ENCODE measurements at places on chromosomes 7 and 10. TPM values are rescaled to one million over a fixed set of nuclear protein-coding genes. Genes with fewer than 3 reads are reported as not detected.
A peak's percentile ranks its signal among the peaks of the same experiment; 100 is the strongest.

DNA sequence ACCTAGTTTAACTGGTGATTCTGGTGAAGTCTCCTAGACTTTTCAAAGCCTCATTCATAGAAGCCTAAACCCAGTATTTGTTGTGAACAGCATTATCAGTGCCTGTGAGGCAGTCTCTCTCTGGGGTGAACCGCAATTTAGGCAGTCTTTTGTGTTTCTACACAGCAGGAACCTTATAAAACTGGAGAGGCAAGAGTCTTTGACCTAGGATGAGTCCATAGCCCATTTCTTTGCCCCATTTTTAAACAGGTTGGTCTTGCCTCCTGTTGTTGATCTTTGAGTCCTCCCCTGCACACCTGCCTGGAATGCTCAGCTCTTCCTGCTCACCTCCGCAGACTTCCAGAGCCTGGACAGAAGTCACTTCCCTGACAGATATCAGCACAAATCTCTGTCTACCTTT lies 51.2 kb upstream of the NRP1 start:
- DNase-seq = no peak

The SEMA3D gene
- 10.8 TPM for total RNA-seq

DNA sequence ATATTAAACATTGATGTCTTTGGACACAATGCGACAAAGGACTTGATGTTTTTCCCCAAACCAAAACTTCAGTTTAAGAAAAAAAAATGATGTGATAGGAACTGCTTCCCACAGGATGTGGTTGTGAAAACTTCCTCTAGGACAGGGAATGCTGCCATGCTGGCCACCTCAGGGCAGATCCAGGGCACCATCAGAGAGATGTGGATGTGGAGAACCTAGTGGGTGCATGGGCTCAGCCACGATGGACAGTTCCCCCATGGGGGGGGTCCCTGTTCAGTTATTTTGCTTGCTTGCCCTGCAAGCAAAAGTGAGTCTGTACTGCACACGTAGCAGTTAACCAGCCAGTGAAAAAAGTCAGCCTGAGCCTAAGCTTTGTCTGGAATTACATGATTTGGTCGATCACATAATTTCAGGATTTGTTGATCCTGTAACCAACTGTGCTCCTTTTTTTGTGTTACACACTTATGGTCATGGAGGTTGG lies 36.3 kb downstream of the LAMB4 start:
- DNase-seq = no peak

The ELN gene
- 15.6 TPM for total RNA-seq

- DNase-seq = no peak
Measured at GRCh38 chr7:103972779-103973434, 16.6 kb downstream of the RELN start.

- peak; percentile 52 for DNase-seq
Measured at GRCh38 chr7:87220734-87221215, 1.2 kb upstream of the TMEM243 start.

DNA sequence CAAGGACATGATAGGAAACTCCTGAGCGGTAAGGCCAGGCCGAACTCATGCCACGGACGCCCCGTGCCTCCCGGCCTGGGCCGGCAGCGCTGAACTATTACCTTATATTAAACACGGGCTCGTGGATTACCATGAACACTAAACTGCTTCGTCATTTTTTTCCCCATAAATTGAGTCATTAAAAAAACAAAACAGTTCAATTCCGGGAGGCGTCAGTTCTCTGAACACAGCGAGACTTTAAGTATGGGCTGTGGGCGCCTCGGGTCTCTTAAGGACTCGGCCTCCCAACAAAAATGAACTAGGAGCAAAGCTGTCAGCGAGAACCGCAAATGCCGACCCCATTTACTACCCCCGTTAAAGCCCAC lies 519 bp downstream of the PITRM1 start:
- no peak for DNase-seq
